ENCODE measurements at places on chromosomes 1 and 21.

- no peak for DNase-seq
Observed at GRCh38 chr1:53601867-53602775, 136.8 kb downstream of the GLIS1 start.

DNA sequence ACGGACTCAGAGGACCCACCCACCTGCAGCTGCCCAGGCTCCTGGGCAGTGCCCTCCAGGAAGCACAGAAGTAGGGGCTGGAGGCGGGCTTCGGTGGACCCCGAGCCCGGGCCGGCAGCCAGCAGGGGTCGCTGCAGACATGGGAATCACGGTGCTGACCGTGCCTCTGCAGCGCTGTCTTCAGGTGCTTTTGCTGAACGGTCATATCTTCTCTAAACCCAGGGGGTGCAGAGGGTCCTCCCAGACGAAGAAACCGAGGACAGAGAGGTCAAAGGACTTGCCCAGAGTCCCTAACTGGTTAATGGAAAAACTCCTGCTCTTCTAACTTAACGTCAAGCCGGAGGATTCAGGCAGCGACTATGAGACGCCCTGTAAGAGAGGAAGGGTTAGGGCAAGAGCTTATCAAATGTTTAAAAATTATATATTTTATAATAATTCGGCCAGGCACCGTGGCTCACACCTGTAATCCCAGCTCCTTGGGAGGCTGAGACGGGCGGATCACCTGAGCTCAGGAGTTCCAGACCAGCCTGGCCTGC is 21.5 kb upstream of the LEFTY2 start:
- DNase-seq: no peak

DNA sequence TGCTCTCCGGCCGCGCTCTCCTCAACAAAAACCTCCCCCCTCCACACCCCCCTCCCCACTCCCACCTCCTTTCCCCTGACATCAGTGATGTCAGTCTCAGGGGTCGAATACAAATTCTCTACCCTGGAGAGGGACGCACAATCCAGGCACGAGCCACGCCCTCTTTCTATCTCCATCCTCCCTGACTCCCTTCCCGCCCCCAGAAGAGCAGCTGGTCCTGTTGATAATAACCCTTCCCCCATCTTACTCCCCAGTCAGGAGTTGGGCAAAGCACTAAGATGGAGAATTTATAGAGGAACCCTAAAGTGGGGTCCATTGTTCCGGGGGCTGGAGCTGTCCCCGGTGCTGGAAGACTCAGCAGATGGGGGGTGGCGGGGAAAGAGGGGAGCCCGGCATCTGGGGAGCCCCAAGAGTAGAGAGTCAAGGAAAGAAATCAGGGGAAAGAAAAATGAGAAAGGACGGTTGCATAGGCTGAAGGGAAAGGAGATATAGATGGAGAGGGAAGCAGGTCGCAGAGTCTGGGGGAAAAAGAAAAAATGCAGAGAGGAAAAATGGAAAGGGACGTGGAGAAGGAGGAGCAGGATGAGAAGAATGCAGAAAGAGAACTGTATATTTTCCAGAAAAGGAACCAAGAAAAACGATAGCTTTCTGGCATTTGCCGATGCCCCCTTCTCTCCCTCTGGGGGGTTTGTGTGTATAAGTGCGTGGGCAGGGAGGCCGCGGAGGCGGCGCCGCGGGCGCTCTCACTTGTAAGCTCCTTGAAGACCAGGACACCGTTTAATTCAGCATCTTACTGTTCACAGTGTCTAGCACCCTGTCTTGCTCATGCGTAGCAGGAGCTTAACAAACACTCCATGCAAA is at the start of gene CELF3:
TSS of gene CELF3 (minus strand) at position 33 of the 861 bp plus-strand sequence. CDS start 783 bp downstream, outside the sequence.
- peak; percentile 99 for DNase-seq

- DNase-seq: no peak
Observed at GRCh38 chr1:157001304-157001703, 44.2 kb downstream of the ARHGEF11 start.

DNA sequence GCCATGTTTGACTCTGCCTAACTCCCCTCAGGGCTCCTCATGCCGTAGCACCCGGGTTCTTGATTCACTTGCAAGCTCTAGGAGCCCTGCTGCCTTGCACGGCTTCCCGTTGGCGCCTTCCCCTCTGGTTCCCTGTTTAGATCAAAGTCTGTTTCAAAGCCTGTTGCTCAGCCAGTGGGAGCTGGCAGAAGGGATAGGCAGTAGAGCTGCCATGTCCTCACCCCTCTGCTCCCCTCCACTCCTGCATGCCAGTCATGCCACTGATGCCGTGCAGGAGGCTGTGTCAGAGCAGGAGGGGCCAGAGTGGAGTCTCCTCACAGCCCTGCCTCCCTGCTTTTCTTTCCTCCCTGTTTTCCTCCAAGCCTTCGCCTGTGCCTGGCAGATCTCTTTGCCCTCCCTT is 26.5 kb downstream of the HMGCS2 start:
- no peak for DNase-seq

GRCh38 chr1:186481303-186481888 is 20.5 kb upstream of the PDC start:
- no peak for DNase-seq

GRCh38 chr1:100485855-100486258 is 52.1 kb upstream of the GPR88 start:
- DNase-seq: no peak

GRCh38 chr21:35343046-35343819 is 294.1 kb upstream of the RUNX1 start:
- no peak for DNase-seq

DNA sequence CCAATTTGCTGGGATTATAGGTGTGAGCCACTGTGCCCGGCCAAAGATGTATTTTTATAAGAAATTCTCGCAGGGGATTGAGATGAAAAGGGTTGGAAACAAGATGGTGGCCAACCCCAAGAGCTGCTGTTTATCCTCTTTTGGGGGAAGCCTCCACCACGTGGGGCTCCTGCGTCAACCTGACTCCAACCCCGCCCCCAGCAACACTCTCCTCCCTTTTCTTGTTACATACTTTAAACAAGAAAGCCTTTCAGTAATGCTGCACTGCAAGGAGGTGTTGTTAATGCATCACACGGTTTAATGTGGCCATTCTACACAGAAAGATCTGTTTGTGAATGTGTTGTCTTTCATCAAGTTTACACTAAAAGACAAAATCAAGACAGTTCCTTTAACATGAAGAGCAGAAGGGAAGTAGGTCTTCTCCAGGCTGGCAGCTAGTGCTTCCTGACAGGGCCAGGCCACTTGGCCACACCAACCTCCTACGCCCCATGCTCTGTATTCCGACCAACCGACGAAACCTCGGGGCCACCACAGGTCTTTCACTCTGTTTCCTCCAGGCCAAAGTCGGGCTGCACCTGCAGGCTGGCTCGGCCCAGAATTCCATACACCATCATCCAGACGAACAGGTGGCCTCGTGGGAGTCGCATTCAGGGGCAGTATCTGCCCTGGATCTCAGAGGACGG is 25.9 kb downstream of the C2CD2 start:
- DNase-seq: no peak

- DNase-seq: no peak
Observed at GRCh38 chr21:27480841-27481261, 514.0 kb upstream of the ADAMTS5 start.

GRCh38 chr1:82755671-82756070 is 954.9 kb downstream of the ADGRL2 start:
- no peak for DNase-seq

DNA sequence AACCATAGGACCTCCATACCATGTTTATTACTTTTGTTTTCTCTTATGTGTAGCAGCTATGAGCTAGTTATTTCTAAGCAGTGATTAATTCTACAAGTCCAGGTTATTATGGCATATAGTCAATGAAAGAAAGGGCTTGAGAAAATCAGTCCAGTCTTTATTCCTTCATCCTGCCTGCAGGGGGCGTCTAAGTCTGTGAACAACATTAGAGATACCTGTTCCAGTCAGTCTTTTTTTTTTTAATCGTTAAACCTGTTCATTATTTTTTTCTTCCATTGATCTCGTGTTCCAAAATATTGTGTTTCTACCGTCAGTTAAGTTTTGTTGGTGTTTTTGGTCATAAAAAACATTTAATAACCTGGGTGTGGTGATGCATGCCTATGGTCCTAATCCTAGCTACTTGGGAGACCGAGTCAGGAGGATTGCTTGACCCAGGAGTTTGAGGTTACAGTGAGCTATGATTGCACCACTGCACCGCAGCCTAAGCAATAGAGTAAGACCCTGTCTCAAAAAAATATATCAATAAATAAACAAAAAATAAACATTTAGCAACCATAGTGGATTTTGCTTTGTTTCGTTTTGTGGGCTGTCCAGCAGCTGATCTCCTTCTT is 29.4 kb upstream of the CD2 start:
- peak; percentile 71 for DNase-seq

- no peak for DNase-seq
Observed at GRCh38 chr1:212994926-212995325, 20.7 kb downstream of the ANGEL2 start.

GRCh38 chr1:35345439-35345981 is 77.0 kb downstream of the ZMYM4 start:
- no peak for DNase-seq

DNA sequence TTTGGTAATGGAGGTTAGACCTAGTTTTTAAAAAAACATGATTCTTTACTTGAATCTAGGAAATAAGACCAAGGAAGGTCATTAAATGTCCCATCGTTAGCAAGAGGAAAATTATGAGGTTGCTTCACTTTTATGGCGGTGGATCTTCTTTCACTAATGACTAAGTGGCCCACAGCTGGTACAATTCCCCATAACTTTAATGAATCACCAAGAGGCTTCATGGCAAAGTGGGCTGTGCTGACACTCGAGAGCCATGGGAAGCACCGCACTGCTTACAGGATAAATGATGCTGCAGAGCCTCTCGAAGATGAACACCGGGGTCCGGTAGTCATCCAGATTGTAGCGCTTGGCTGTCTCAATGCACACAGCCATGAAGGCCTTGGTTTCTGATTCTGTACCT is 108.8 kb downstream of the UBR4 start:
- DNase-seq: no peak

- no peak for DNase-seq
Observed at GRCh38 chr1:96076589-96076988, 645.0 kb upstream of the PTBP2 start.

- DNase-seq: no peak
Observed at GRCh38 chr1:232969799-232970198, 19.4 kb downstream of the NTPCR start.

GRCh38 chr1:227092069-227092468 is 152.0 kb downstream of the COQ8A start:
- DNase-seq: no peak

DNA sequence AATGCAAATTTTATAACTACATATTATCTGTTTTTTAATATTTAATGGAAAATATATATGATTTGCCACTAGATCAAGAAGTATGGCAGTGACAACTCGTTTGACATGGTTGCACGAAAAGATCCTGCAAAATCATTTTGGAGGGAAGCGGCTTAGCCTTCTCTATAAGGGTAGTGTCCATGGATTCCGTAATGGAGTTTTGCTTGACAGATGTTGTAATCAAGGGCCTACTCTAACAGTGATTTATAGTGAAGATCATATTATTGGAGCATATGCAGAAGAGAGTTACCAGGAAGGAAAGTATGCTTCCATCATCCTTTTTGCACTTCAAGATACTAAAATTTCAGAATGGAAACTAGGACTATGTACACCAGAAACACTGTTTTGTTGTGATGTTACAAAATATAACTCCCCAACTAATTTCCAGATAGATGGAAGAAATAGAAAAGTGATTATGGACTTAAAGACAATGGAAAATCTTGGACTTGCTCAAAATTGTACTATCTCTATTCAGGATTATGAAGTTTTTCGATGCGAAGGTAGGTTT is 556 bp downstream of the IFI44 start:
- DNase-seq: no peak

DNA sequence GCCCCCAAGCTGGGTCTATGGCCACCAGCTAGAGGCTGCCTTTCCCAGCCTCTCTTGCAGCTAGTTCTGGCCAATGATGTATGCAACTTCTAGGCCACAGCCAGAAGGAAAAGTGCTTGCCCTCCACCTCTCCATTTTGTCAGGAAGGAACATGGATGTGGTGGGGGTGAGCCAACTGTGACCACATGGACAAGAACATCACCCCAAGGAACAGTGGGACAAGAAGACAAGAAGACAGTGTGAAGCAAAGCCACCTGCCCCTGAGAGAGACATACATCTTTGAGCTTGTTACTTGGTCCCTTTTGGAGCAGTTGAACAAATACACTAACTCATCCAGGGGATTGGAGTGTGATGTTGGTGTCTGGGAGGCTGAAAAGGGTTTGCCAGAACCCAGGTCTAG is 105.8 kb upstream of the EDN2 start:
- DNase-seq: no peak

GRCh38 chr1:32466761-32467160 is 1.9 kb downstream of the ZBTB8B start:
- DNase-seq: no peak

DNA sequence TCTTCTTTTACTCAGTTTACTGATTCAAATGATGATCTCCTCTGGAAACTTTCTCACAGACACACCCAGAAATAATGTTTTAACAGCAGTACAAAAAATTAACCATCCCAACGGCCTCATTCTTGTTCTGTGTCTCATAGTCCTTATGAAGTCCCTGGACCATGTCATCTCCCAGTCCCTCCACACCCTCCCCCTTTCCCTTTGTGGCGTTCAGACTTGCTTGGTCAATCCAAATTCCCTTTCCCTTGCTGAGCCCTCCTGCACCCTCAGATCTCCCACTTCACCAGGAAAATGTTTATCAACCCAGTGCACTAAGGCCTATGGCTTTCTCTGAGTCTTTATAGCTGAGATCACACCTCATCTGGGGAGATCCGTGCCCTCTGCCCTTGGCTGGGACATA is 85.9 kb downstream of the CENPF start:
- no peak for DNase-seq

DNA sequence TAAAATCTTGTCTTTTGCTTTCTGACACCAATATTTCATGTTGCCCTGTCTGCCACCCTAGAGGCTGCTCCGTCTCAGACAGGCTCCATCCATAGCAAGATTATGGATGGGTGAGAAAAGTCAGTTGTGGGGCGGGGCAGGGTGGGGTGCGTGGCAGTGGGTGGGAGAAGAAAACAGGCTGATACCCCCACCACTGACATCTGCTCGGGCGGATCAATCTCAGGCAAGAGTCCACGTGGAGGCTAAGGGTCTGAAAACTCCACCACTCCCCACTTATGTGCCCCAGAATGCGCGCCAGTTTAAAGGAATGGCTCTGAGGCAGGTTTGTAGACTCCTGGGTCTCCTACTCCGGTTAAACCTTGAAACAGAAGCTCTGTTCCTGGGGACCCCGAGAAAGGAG is 101.5 kb downstream of the HLCS start:
- no peak for DNase-seq

DNA sequence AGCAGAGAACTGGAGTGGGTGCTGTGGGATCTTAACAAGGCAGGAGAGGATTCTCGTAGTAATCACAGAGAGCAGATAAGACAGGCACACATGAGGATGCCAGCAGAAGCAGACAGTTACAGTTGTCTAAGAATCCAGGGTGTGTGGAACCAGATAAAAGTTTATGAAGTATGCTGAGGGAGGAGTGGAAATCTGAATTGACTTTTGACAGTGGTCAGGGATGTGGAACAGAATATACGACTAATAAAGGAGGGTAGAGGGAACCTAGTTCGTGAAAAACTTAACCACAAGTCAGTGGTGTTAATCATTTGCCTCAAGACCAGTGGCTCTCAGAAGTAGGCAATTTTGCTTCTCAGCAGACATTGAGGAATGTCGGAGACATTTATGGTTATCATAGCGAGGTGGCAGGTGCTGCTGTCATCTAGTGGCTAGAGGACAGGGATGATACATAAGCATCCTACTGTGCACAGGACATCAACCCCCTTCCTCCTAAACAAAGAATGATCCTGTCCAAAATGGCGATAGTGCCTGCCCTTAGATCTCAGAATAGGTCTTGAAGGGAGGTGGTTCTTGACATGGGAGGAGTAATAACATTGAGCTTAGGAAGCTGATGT is 3.0 kb downstream of the LRRC8D start:
- DNase-seq: no peak

Measured in NCI-H1694 treated with DMSO at 0.1 percent for 48 hours (cell line).